ENCODE measurements at places on chromosomes 4 and X.

DNA sequence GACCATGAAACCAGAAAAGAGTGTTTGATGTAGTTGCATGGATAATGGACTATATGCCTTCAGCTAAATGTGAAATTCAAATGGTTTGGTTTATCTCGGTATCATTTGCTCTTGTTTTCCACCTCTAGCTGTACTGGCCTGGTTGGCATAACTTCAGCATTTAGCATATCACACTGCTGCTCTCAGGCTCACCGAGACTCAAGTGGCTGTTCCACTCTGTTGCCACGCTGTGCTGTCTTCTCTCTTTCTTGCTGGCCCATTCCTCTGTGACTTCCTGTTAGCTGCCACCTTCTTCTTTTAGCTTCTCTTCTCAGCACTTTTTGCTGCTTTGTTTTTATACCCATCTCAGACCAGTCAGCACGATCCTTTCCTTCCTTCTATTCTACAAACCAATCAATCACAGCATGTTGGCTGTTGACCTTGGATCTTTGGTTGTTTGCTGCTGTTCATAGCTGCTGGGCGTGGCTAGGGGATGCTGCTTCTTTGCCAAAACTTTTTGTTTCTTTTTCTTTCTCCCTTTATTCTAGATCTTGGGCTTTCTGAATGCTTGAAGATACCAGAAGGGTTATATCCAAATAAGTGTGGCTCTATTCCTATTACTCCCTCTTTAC is 24.0 kb downstream of the INTS6L start:
- DNase-seq, result no peak

DNA sequence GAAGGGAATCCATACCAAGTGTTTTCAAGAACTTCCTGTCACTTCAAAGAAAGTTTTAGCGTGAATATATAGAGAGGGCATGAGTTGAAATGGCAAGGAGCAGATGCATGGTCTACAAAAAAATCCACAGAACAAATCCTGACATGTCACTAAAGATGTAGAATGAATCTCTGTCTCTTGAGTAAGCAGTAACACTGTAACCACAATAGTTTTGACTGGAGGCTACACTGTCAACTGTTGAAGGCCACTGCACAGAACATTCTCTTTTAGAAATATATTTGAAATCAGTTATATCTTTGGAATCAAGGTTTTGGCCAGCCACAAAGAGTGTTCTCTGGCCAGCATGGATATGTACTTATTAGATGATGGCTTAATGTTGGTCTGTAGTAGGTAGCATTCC is 83.8 kb downstream of the VCX3B start:
- DNase-seq, result no peak

DNA sequence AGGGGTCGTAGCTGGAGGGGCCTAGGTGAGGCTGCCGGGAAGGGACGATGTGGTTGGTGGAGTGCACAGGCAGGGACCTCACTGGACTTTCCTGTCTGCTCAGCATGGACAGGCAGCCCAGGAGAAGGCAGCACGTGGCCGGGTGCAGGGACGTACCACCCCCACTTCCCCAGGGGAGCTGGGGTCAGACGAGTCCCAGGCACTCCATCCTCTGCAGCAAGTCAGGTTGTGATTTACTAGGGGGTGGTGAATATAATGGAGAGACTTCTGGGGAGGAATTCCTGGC is 1.5 kb upstream of the CTBP1 start:
- DNase-seq, result no peak

GRCh38 chr4:135281230-135281629 is 1079.6 kb upstream of the PABPC4L start:
- no peak for DNase-seq

DNA sequence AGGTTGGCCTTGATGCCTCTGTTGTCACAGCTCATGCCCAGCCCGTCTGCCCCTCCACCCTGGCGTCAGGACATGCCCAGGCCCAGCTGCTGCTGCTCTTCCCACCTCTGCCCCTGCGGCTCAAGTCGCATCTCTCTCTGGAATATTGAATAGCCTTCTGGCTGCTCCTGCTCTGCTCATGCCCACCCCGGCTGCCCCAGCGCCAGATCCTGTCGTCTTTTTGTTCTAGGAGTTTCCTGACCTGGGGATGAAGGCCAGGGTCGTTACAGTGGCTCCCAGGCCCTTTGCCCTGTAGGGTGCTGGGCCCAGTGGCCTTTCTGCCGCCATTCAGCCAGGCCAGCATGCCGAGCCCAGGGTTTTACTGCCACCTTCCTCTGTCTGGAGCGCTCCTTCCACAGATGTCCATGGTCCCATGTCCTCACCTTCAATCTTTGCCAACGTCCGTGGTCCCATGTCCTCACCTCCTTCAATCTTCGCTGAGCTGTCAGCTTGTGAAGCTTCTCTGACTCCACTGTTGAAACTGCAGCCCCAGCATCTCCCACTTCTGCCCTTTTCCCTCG is 9.7 kb downstream of the MAEA start:
- DNase-seq, result no peak

DNA sequence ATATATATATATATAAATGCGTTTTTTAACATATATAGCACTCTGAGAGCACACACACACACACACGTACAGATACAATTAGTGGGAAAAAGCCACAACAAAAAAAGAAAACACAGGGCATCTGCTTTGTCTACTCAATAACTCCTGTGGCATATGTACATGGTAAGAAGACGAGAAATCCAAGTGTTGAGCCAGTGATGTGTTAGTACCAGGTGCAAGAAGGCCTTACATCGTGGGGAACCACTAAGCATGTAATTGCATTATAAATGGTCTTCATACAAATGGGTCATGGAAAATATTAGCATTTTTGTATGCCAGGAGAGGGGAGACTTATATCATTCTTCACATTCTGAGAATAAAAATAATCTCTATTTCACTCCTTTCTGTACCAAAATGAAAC is 62.7 kb upstream of the FAM47B start:
- no peak for DNase-seq

DNA sequence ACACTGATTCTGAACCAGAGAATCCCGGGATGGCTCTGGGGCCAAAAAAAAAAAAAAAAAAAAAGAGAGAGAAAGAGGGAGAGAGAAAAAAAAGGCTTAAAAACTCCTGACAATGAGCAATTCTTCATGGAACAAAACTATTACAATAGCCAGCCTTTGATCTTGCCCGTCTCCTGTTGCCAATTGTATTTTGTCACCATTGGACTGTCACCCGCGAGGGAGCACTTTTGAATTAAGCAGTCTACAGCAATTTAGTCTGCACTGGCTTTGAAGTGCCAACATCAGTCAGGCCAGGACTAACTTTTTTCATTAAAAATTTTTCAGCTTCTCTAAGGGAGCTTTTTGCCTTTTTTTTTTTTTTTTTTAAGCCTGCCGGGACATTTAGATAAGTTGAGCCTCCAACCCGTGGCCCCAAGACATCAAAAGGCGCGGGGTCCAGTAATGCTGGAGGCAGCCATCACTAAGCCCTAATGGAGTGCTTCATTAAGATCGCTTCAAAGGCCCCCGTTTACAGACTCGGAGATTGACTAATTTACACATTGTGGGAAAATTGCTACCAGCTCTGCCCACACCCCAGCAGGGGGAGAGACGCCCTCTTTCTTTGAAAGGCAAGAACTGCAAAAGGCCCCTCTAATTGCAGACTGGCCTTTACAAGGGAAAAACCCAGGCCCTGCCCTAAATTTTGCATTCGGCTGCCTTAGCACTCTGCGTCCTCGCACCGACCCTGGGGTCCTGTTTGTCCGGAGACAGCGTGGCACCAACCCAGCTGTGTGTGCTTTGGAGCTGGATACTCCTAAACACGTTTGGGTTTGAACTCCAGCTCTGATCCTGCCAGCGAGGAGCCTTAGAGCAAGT is 98.1 kb upstream of the MSX1 start:
- no peak for DNase-seq

GRCh38 chr4:150010525-150011126 is 67.6 kb upstream of the DCLK2 start:
- DNase-seq, result no peak

DNA sequence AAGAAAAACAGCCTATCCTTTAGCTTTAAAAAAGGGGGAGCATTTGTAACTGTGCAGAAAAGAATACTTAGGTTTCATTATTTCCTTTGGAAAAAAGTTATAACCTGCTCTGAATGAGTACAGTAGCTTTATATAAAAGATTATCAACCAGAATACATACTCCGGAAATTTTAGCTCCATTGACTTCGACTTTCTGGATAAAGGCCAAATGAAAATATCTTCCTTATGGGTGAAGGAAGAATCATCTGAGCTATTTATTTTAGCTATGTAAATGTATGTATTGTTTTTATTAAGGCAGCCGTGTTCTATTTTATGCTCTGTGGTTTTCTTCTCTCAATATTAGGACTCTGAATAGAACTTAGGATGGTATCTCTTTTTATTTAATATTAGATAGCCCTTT is 69.0 kb upstream of the ETNPPL start:
- no peak for DNase-seq

DNA sequence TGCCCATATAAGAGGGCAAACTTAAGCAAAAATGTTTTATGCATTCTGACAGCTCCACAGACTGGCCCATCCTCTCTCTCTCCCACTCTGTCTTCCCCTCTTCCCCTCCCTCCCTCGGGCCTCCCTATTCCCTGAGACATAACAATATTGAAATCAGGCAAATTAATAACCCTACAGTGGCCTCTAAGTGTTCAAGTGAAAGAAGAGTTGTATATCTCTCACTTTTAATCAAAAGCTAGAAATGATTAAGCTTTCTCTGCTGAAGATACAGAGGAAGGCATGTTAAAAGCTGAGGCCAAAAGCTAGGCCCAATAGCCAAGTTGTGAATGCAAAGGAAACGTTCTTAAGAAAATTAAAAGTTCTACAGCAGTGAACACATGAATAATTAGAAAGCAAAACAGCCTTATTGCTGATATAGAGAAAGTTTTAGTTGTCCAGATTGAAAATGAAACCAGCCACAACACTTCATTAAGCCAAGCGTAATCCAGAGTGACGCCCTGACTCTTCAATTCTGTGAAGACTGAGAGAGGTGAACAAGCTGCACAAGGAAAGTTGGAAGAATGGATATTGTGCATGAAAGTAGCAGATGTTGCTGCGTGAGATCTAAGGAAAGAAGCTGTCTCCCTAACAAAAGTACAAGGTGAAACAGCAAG is 54.9 kb downstream of the USO1 start:
- no peak for DNase-seq

GRCh38 chrX:139842326-139843185 is 90.3 kb downstream of the ATP11C start:
- no peak for DNase-seq

DNA sequence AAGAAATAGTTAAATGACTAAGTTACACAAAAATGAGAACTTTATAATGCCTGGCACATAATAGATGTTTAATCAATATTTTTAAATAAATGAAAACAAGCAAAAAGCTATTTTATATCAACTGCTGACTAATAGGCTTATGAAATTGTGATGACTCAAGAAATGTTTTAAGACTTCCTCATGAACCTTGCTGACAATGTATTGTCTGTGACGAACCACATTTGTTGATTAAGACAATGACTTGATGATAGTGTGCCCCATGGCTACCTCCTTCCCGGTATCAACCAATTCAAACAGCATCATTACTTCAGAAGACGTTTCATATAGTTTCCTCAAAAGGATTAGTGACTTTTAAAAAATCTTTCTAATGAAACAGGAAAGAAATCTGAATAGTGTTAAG is 7.9 kb downstream of the CXCL6 start:
- DNase-seq, result no peak

DNA sequence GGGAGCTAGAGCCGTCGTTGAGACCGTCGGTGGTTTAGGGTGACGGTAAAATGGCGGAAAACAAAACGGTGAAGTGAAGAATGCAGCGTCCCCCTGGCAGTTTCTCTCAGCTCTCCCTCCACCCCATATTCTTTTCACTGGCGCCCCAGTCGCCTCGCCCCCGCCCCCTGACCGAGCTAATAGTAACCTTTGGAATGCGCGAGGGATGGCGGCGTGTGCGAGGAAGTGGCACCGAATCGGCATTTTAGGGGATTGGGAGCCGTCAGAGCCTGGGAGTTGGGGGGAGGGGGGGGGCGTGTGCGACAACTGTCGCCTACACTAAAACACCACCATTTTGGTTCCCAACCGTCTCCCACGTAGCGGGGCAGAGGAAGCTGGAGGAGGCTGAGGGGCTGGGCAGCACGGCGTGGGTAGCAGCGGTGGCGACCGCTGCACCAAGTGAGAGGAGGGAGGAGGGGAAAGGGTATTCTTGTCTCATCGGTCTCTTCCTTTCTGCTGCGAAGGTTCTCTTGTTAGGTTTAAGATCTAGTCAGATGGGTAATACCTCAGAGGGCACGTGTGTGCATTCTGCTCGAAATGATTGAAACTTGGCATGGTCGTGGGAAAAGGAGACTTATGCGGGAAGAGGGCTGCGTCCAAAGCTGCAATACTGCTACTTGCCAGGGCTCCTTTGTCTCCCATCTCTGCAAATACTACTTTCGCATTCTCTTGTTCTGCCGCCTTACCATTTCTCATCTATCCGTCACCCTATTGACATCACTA is 840 bp downstream of the ZNF711 start:
- DNase-seq, result no peak

- no peak for DNase-seq
These were observed 654 bp upstream of the STS start for GRCh38 chrX:7146703-7147412.

DNA sequence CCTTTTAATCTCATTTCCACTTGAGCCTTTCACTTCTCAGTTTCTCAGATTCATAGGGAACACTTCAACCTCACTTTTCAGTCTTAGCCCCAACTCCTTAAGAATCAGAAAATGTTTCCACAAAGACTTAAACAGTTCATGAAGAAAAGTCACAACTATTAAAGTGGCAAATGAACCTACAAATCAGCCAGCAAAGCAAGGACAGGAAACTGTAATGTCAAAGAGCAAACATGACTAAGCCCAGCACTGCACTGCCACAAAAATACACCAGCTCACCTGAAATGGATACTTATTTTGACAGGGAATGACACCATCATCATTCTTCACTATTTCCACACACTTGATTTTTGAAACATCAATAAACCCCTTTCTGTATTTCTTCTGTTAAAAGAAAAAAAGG is 41.8 kb upstream of the TXK start:
- DNase-seq, result no peak

DNA sequence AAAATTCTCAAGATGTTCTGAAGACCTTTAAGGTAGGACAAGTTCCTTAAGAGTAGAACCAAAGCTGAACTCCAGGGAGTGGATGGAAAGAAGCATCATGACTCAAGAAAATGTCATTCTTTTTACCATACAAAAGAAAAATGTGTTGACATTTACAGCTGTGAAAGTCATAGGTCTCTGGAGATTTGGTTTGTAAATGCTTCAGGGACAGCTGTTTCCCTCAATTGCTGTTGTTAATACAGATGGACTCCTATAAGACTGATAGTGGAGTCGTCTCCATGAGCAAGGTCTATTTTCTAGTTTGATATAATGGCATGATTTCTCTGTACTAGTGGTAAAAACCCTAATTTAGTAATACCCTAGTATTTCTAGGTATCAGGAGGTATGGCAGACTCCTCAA is 101.7 kb downstream of the PHOX2B start:
- no peak for DNase-seq

DNA sequence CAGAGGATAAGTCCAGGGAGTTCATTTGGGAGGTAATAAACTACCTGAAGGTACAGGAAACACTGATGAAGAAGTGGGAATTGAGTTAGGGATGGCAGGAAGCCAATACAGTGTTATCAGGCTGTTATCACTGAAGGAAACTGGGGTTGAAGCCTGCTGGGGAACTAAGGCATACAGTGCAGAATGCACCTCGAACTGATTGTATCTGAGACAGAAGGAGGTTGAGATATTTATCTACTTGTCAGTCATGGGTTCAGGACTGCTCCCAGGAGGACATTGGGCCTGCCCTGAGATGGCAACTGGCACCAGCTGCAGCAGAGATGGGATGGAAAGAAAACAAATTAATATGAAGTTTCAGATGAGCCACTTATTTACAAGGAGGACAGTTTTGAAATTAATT is 35.5 kb upstream of the CD38 start:
- DNase-seq, result no peak

All from epithelial cell of proximal tubule (primary cell).